Tongue (tissue), 3 donors: ENCODE measurements at places on chromosomes 2 and 18. TPM values are rescaled to one million over a fixed set of nuclear protein-coding genes. Genes with fewer than 3 reads are reported as not detected.

NT5C1B gene
- total RNA-seq, result not detected

TTC32 gene
- total RNA-seq, result 15.3 TPM

CDH19 gene
- total RNA-seq, result 10.8 TPM

MARS2 gene
- 6.9 TPM for total RNA-seq

HSPD1 gene
- 322 TPM for total RNA-seq

TDRD15 gene
- not detected for total RNA-seq

RAMP1 gene
- 51.7 TPM for total RNA-seq

SEH1L gene
- 28.8 TPM for total RNA-seq

DSG1 gene
- total RNA-seq, result 17.2 TPM

TFPI gene
- total RNA-seq, result 52.1 TPM

FEV gene
- not detected for total RNA-seq

SLC4A5 gene
- 2.6 TPM for total RNA-seq

FARSB gene
- 13.6 TPM for total RNA-seq

MRO gene
- total RNA-seq, result 0.21 TPM

HJURP gene
- total RNA-seq, result 9.8 TPM

GRCh38 chr2:204849892-204850291 lies 304.6 kb downstream of the PARD3B start:
- peak; percentile 72 for DNase-seq

GRCh38 chr2:105387225-105387624 lies 11.6 kb downstream of the FHL2 start:
- no peak for DNase-seq

- no peak for DNase-seq
Measured at GRCh38 chr2:189639007-189639609, 22.2 kb upstream of the ASNSD1 start.

GRCh38 chr2:147149575-147150240 lies 695.1 kb upstream of the ACVR2A start:
- DNase-seq, result no peak

GRCh38 chr2:126792993-126793392 lies 105.7 kb upstream of the TEX51 start:
- no peak for DNase-seq

GRCh38 chr2:53129851-53130250 lies 637.8 kb upstream of the CHAC2 start:
- no peak for DNase-seq

GRCh38 chr2:11245322-11245721 lies 90.1 kb downstream of the SLC66A3 start:
- DNase-seq, result no peak

DNA sequence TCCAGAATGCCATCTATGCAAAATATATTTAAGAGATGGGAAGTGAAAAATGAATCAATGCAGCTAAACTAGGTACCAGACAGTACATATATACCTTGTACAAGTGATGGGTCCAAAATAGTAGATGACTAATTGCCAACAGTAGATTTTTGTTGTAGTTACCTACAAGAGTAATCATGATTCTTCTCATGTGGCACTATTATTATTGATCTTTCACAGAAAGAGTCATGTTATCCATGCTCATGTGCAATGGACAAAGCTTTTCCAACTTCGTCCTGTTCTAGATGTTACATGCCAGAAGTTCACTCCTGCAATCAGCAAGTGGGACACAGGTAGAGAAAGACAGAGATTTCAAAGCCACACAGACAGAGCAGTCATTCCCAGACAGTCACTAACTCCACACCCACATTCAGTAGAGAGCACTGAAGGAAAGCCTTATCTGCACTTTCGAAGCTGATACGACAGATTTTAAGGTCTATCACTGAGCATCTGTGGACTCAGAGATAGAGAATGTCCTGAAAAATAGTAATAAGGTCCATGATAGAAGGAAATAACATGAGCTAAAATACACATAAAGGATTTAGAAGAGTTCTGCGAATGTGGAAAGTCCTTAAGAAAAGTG lies 101.6 kb upstream of the ITPRID2 start:
- no peak for DNase-seq

- DNase-seq, result no peak
Measured at GRCh38 chr2:157785866-157786662, 90.1 kb downstream of the ACVR1 start.

GRCh38 chr2:12507295-12507694 lies 209.4 kb upstream of the TRIB2 start:
- no peak for DNase-seq

- no peak for DNase-seq
Measured at GRCh38 chr2:10716581-10716980, 4.8 kb upstream of the ATP6V1C2 start.

DNA sequence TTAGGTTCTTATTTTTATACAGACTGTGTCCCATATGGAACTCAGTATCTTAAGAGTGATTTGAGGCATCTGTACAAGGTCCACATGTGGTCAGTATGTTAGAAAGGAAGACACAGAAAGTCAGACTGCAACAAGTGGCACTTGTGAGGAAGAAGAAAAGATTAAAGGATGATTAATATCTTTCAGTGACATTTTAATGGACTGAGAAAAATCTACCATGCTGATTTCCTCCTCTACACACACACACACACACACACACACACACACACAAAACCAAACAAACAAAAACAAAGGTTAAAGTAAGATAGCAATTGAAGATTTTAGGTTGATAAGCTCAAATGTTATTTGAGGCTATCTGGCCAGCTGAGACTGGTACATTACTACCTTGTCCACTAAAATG lies 94.5 kb upstream of the CHRNA1 start:
- no peak for DNase-seq

- peak; percentile 93 for DNase-seq
Measured at GRCh38 chr18:25737710-25738311, 352.6 kb downstream of the SS18 start.

DNA sequence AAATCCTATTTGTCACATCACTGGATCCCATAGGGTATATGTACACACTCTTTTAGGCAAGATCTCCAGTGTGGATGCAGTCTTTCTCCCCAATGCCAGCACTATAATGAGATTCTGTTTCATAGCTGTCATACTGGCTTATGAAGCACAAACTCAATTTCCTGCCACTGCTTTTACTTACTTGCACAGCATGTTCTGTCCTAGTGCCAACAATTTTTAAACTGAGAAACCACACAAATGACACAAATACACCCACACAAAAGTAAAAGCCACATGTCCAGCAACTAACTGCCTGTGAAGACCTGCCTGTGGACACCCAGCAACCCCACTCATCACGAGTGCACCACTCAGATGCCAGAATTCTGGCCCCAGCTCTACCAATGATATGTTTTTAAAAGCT lies 29.6 kb upstream of the RNU4ATAC start:
- DNase-seq, result no peak

DNA sequence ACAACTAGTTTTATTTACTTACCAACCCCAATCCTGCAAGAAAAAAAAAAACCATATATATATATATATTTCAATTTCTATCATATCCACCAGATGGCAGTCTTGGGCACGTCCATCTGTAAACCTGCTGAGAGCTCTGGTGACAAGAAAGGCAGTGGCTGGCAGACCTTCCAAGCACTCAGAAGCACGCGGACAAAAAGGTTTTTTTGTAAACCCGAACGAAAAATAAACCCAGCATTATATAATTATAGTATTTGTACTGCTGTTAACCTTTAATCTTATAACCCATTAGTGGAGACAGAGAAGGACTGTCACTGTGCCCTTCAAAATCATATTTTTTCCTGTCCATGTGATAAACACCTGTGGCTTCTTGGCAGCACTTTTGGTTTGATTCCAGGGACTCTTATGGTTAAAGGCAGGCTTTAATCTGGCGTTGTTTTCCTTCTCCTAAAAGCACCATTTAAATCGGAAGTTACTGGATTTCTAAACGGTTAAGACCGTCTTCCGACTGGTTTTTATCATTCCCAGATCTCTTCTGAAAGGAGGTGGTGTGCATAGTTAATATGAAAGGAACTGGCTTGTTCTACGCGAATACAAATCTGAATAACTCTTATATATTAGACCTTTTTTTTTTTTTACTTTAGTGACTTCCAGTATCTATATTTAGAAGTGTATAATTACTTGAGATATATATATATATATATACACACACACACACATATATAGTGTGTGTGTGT lies 31.0 kb upstream of the SLC3A1 start:
- DNase-seq, result peak; percentile 91

GRCh38 chr2:158539176-158540005 lies 82.6 kb downstream of the PKP4 start:
- peak; percentile 89 for DNase-seq

DNA sequence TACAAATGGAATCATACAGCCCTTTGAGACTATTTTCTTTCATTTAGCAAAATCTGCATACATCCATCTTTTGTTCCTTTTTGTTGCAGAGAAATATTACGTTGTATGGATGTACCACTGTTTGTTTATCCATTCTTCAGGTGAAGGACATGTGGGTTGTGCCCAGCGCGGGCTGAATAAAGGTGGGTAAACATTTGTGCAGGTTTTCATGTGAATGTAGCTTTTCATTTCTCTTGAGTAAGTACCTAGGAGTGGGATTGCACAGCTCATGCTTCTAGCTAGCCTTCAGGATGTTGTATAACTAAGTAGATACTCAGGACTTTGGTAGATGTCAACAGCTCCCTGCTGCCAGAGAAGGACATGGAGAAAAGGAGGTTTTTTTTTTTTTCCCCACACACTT lies 50.6 kb upstream of the SPRED2 start:
- DNase-seq, result no peak

GRCh38 chr2:145245268-145245870 lies 725.5 kb upstream of the ZEB2 start:
- DNase-seq, result no peak

- DNase-seq, result no peak
Measured at GRCh38 chr2:129751409-129751808, 228.1 kb upstream of the RAB6C start.

- DNase-seq, result no peak
Measured at GRCh38 chr2:107337209-107337898, 451.4 kb upstream of the ST6GAL2 start.

DNA sequence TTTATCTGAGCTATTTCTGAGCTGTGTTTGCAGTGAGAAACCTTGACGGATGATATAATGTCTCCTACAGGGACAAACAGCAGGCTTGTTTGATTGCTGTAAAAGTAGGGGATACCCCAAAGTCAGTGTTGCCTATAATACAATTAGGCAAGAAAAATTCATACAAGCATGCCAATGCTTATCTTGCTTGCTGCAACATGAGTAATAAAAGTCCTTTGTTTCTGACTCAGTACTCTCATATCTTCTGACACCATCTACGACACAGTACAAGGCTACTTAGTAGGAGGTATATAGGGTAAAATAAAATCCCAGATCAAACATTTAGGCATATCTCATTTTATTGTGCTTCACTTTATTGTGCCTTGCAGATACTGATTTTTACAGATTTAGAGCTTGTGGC lies 33.0 kb downstream of the ERBB4 start:
- no peak for DNase-seq

GRCh38 chr18:34280000-34280399 lies 55.3 kb upstream of the NOL4 start:
- no peak for DNase-seq

DNA sequence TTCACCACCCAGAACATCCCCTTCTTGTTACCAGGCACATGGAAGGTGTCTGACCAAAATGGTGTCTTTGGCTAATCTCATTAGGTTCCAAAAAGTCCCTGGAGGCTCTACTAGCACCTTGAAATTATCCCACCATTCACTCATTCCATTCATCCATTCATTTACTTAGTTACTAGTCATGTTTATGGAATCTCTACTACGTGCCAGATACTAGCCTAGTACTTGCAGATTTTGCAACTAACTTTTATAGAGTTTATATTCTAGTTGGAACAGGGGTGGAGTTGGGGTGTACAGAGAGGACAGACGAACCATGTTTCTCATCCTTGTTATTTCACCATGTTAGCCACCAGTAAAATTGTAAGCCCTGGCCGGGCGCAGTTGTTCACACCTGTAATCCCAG lies 4.0 kb upstream of the NOP58 start:
- DNase-seq, result no peak

GRCh38 chr2:1707771-1708418 lies 36.4 kb downstream of the PXDN start:
- DNase-seq, result peak; percentile 91

- DNase-seq, result peak; percentile 4
Measured at GRCh38 chr18:30469091-30469490, 573.5 kb downstream of the DSC3 start.

GRCh38 chr2:8518979-8519668 lies 162.7 kb upstream of the ID2 start:
- DNase-seq, result no peak

DNA sequence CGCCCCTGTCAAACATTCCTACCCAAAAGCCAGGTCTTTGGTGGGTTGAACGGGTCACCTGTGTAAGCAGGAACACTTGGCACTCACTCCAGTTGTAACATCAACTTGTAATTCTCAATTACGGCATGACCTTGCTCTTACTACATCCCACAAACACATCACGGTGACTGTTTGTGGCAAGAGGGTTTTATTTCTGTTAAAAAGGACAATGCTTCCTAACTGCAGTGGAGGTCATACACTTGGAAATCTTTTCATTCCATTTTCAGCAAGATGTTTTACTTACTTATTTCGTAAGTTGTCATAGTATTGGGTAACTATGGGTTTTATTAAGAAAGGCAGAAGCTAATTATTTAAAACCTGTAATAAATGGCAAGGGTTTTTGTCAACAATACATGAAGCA lies 126.1 kb downstream of the ZNF516 start:
- no peak for DNase-seq

GRCh38 chr18:55236150-55236931 lies 277.1 kb upstream of the CCDC68 start:
- DNase-seq, result no peak

GRCh38 chr18:10314066-10314465 lies 140.4 kb upstream of the APCDD1 start:
- peak; percentile 28 for DNase-seq

- no peak for DNase-seq
Measured at GRCh38 chr2:200442471-200442870, 67.4 kb downstream of the KCTD18 start.

GRCh38 chr18:79581406-79581805 lies 98.2 kb upstream of the CTDP1 start:
- DNase-seq, result no peak

DNA sequence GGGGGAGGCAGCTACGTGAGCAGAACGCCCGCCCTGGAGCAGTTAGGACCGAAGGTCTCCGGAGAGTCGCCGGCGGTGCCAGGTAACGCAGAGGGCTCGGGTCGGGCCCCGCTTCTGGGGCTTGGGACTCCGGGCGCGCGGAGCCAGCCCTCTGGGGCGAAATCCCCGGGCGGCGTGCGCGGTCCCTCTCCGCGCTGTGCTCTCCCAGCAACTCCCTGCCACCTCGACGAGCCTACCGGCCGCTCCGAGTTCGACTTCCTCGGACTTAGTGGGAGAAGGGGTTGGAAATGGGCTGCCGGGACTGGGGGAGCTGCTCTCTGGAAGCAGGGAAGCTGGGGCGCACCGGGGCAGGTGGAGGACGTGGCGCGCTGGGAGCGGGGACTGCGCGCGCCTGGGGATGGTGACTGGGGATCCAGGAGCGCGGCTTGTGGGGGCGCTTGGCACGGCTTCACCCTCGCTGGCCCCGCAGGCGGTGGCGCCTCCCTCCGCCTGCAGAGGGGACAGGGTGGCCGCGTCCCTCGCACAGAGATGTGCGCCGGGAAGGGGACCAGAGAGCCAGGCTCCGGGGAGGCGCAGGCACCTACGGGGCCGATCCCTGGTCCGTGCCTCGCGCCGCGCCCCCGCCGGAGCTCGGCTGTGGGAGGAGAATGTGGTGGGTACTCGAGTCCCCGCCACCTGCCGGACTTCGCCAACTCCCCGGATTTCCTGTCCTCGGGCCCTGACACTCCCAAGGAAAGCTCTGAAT lies 688 bp downstream of the CDH20 start:
- peak; percentile 14 for DNase-seq

- no peak for DNase-seq
Measured at GRCh38 chr2:177535958-177536504, 143.5 kb downstream of the AGPS start.

- DNase-seq, result no peak
Measured at GRCh38 chr18:76824754-76825153, 2.4 kb downstream of the ZNF236 start.
